Astrocyte of the cerebellum (primary cell): ENCODE measurements at places on chromosomes 11 and 22.

- DNase-seq: no peak
Observed at GRCh38 chr22:27882507-27883290, 36.4 kb downstream of the PITPNB start.

GRCh38 chr22:24125941-24126340, 55.3 kb upstream of the SUSD2 start:
- no peak for DNase-seq

DNA sequence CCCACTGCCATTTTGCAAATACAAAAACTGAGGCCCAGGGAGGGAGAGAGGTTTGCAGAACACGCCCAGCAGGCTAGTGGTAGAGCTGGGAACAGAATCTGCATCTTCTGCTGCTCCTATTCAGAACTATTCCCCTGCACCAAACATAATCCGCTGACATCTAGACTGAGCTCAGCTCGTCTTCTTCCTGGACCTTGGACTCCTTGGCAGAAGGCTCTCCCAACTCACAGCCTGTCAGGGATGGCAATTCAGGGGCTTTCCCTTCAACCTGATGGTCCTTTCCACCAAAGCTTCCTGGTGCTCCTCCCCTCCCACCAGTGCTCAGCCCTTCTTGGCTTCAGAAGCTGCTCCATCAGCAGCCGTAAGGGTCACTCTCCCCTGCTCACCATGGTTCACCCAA, 9.5 kb upstream of the NPAS4 start:
- no peak for DNase-seq

GRCh38 chr11:134343646-134344045, 11.9 kb downstream of the GLB1L2 start:
- DNase-seq: no peak

- peak; percentile 49 for DNase-seq
Observed at GRCh38 chr11:121194731-121195596, 93.9 kb downstream of the TECTA start.

DNA sequence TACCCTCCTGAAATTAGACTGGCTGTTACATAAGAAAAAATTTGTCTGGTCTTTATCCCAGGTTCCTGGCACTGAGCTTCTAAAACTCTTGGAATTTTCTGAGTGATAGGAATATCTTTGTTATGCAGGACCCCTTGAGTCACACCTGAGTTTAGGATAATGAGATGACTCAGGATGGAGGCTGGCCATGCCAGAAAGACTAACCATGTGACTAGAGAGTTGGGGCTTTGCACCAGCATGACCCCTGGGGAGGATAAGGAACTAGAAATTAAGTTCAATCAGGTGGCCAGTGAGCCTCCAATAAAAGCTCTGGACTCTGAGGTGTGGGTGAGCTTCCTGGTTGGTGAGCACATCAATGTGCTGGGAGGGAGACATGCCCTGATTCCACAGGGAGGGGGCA, 88.1 kb downstream of the XRRA1 start:
- DNase-seq: no peak

GRCh38 chr11:75743711-75744563, 24.6 kb upstream of the DGAT2 start:
- DNase-seq: no peak

GRCh38 chr11:11251394-11251970, 101.6 kb downstream of the CSNK2A3 start:
- no peak for DNase-seq

- no peak for DNase-seq
Observed at GRCh38 chr11:72127923-72128322, 7.6 kb upstream of the FOLR3 start.

DNA sequence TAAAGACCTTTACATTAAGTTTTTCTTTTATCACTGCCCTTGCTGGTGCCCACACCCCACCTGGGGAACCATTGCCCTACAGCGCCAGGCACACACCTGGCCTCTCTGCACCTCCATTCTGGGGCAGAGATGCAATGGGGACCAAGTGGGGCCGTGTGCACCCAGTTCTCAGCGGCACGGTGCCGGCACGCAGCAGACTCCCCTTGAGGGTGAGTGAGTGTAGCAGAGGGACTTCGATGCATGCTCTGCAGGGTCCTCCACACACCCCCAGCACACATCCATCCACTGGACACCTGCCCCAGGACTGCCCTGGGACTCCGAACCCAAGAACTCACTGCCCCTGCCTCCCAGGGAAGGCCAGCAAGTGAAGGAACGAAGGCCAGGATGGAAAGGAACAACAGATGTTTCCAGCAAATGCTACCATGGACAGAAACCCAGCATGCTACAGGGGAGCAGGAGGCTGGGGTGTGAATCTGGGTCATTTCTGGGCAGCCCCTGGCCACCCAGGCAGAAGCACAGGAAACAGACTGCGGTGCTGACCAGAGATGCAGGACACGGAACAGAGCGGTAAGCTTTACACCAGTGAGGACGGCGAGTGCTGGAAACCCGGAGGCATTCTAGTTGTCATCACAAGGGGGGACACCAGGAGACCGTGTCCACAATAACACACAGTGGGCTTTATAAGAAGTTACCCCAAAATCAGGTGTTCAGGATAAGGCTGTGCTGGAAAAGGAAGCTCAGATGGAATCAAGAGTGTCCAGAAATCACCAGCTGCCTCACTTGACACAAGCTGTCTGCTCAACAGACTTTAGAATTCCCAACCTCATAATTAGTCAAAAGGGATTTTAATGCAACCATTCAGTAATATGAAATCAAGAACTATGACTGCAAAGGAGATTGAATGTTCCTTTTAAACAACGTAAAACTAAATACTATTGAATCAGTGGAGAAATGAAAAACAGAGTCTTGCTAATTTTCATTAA, 32.7 kb upstream of the MOB2 start:
- DNase-seq: no peak

DNA sequence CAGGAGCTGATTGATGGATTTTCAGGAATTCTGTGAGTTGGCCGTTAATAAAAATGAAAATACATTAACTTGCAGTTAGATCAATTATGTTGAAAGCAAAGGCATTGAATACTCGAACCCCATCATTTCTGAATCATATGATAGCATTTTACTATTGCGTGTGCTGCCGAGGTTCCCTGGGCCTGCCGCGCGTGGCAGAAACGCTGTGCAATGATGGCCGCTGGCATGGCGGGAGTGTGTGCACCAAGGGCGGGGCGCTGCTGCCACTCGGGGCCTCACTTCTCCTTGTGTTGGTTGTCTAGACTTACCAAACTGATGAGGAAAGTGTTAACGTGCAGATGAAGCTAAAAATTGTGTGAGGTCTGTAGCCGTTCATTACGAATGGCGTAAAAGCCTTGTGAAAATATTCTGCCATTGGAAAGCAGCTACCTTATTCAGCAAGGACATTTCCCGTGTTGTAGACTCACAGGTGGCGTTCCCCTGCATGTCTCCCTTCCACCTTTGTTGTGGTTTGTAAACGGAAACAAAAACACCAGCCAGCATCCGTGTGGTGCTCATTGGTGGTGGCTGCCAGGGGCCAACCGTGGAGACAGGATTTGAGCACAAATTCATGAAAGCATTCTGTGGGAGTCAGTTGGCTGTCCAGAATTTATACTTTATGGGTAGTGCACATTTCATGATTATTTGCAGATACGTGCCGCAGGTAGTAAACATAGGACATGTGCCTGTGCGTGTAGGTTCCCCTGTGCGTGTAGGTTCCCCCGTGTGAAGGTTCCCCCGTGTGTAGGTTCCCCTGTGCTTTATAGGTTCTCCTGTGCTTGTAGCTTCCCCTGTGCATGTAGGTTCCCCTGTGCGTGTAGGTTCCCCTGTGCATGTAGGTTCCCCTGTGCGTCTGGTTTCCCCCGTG, 5.9 kb upstream of the GRAMD4 start:
- no peak for DNase-seq

DNA sequence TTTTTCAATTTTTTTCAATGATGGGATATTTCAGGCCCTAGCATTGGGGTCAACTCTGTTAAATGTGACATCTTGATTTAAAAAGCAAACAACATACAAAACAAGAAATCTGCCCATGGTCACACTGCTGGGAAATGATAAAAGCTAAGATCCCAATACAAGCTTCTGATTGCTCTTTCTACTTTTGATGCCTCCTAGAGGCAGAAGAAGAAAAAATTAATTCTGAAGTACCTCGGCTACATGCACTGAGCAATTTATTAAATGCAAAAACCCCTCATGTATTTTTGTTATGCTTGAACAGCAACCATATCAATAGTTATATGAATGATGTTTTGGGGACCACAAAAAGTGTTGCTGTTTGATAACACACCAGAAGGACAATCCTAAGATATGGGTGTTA, 342.1 kb upstream of the NARS2 start:
- no peak for DNase-seq

DNA sequence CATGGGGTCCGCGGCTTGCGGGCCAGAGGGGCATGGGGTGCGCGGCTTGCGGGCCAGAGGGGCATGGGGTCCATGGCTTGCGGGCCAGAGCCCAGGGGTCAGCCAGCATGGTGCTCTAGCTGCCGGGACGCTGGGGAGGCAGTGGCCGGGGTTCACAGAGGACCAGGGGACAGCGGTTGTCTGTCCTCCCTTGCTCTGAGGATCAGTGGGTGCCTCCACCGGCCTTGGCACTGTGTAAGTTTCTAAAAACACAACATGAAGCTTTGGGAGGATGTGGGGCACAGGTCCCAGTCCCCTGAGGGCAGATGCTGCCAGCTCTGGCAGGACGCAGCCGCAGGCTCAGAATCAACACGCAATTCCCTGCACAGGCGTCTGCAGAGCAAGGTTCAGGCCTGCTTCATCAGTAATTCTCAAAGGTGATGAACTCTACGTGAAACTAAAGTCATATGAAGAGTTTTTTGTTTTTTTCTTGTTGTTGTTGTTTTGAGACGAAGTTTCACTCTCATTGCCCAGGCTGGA, 3.0 kb downstream of the MLC1 start:
- no peak for DNase-seq

- DNase-seq: no peak
Observed at GRCh38 chr11:10452211-10452767, 2.8 kb upstream of the AMPD3 start.

- DNase-seq: no peak
Observed at GRCh38 chr11:11579012-11579988, 42.5 kb downstream of the GALNT18 start.

- DNase-seq: no peak
Observed at GRCh38 chr11:134932761-134933160, 520.7 kb upstream of the B3GAT1 start.

GRCh38 chr11:78717041-78717440, 142.4 kb upstream of the NARS2 start:
- no peak for DNase-seq

DNA sequence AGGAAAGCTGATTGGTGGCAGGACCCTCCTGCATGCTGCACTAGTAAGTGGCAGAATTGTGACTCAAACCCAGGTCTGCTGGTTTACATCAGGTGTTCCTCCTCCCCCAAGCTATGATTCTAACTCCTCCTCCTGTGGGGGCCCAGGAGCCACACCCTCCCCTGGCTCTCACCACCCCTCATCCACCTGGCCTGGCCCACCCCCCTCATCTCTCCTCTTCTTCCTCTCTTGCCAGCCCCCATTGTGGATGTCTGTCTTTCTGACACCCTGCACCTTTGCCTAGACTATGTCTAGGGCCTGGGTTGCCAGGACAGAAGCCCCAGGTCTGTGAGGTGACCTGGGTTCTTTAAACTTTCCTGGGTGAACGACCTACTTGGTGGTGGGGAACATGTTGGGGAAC, 59.9 kb downstream of the GRIK4 start:
- no peak for DNase-seq

- no peak for DNase-seq
Observed at GRCh38 chr11:85551881-85552280, 75.3 kb downstream of the DLG2 start.

DNA sequence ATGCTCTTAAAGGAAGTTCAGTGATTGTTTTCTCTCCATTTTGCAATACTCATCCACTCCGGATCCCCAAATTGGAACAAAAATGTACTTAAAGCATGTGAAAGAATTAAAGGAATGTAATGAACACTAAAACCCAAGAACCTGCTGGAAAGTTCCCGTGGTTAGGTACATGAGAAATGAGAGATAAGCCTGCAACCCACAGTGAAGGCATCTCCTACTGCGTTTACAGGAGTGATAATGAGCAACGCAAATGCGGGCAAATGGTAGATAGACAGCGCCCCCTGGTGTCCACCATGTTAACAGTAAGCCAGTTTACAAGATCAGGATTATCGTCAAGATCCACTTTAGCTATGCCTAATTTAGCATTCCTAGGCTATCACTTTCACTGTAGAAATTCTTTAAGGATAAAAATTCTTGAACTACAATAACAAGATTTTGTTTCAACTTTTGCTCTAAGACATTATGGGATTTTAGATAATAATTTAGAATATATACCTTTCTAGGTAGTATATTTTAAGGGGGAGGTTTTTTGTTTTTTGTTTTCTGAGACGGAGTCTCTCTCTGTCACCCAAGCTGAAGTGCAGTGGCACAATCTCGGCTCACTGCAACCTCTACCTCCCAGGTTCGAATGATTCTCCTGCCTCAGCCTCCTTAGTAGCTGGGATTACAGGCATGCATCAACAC, 29.9 kb downstream of the ALG9 start:
- DNase-seq: peak; percentile 96

GRCh38 chr11:121418625-121419114, 33.4 kb upstream of the SORL1 start:
- DNase-seq: no peak

- DNase-seq: no peak
Observed at GRCh38 chr11:124278261-124278660, 22.1 kb downstream of the OR8G5 start.

DNA sequence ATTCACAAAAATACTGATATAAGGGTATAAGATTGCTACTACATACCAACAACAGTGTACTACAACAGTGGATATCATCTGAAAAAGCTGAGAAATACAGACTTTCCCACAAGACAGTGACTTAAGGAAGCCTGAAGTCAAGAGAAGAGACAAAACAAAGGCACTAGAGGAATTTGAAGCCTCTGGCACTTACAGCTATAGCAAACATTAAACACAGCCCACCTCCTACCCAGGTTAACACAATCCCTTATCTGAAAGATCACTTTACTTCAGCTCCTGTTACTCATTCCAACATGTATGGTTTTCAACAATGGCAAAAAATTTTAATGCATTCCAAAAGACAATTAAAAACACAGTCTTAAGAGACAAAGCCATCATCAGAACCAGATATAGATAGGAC, 388.5 kb downstream of the JRKL start:
- no peak for DNase-seq

- no peak for DNase-seq
Observed at GRCh38 chr11:2477936-2478335, 33.1 kb downstream of the KCNQ1 start.

GRCh38 chr11:78930810-78931523, 356.3 kb upstream of the NARS2 start:
- no peak for DNase-seq

- DNase-seq: peak; percentile 76
Observed at GRCh38 chr11:111001986-111002611, 243.4 kb upstream of the POU2AF2 start.

GRCh38 chr22:50308597-50308935, 1.1 kb upstream of the PLXNB2 start:
- no peak for DNase-seq

- no peak for DNase-seq
Observed at GRCh38 chr11:65658174-65659021, 4.3 kb downstream of the RELA start.

- DNase-seq: no peak
Observed at GRCh38 chr11:45104790-45105084, 41.7 kb upstream of the PRDM11 start.
